ENCODE measurements at places on chromosomes 7 and 10. TPM values are rescaled to one million over a fixed set of nuclear protein-coding genes. Genes with fewer than 3 reads are reported as not detected.
A peak's percentile ranks its signal among the peaks of the same experiment; 100 is the strongest.

- H3K4me1 ChIP-seq: peaks cover 2% of the 10 kb centered on the region
- no peaks in the 10 kb centered on the region for H3K27me3 ChIP-seq
- H3K36me3 ChIP-seq: no peaks in the 10 kb centered on the region
- H3K4me3 ChIP-seq: no peak overlapping the region
- no peak for DNase-seq
These were observed 232.5 kb upstream of the IGFBP3 start for GRCh38 chr7:46153583-46153950.

GRCh38 chr10:16612115-16612980, 90.7 kb upstream of the C1QL3 start:
- H3K4me3 ChIP-seq: no peak overlapping the region
- H3K27ac ChIP-seq: no peak overlapping the region
- H3K36me3 ChIP-seq: no peaks in the 10 kb centered on the region
- H3K27me3 ChIP-seq: no peaks in the 10 kb centered on the region
- H3K4me1 ChIP-seq: no peaks in the 10 kb centered on the region

GRCh38 chr10:122617476-122618270, 57.1 kb downstream of the DMBT1 start:
- no peaks in the 10 kb centered on the region for H3K4me1 ChIP-seq
- no peaks in the 10 kb centered on the region for H3K36me3 ChIP-seq
- no peak for DNase-seq
- no peaks in the 10 kb centered on the region for H3K27me3 ChIP-seq
- no peak overlapping the region for H3K27ac ChIP-seq
- no peak overlapping the region for H3K4me3 ChIP-seq

GRCh38 chr7:90347759-90348158, 1.2 kb downstream of the GTPBP10 start:
- H3K27ac ChIP-seq: no peak overlapping the region
- H3K36me3 ChIP-seq: no peaks in the 10 kb centered on the region
- H3K4me3 ChIP-seq: no peak overlapping the region
- no peaks in the 10 kb centered on the region for H3K27me3 ChIP-seq
- DNase-seq: no peak
- peaks cover 4% of the 10 kb centered on the region for H3K4me1 ChIP-seq

Gene PTCD1
- 7.3 TPM for total RNA-seq

Gene ACHE
- 3.8 TPM for total RNA-seq

GRCh38 chr10:52895059-52895458, 122.5 kb upstream of the MBL2 start:
- no peaks in the 10 kb centered on the region for H3K36me3 ChIP-seq
- DNase-seq: no peak
- no peak overlapping the region for H3K27ac ChIP-seq
- no peak overlapping the region for H3K4me3 ChIP-seq

GRCh38 chr7:142798451-142799436, 28.0 kb downstream of the PRSS2 start:
- no peak for DNase-seq
- H3K36me3 ChIP-seq: no peaks in the 10 kb centered on the region
- no peaks in the 10 kb centered on the region for H3K27me3 ChIP-seq
- H3K4me1 ChIP-seq: no peaks in the 10 kb centered on the region
- no peak overlapping the region for H3K4me3 ChIP-seq

GRCh38 chr10:3625959-3626751, 158.9 kb downstream of the KLF6 start:
- no peaks in the 10 kb centered on the region for H3K36me3 ChIP-seq
- no peak for DNase-seq
- no peak overlapping the region for H3K27ac ChIP-seq
- peaks cover 2% of the 10 kb centered on the region for H3K4me1 ChIP-seq
- H3K4me3 ChIP-seq: no peak overlapping the region
- no peaks in the 10 kb centered on the region for H3K27me3 ChIP-seq

DNA sequence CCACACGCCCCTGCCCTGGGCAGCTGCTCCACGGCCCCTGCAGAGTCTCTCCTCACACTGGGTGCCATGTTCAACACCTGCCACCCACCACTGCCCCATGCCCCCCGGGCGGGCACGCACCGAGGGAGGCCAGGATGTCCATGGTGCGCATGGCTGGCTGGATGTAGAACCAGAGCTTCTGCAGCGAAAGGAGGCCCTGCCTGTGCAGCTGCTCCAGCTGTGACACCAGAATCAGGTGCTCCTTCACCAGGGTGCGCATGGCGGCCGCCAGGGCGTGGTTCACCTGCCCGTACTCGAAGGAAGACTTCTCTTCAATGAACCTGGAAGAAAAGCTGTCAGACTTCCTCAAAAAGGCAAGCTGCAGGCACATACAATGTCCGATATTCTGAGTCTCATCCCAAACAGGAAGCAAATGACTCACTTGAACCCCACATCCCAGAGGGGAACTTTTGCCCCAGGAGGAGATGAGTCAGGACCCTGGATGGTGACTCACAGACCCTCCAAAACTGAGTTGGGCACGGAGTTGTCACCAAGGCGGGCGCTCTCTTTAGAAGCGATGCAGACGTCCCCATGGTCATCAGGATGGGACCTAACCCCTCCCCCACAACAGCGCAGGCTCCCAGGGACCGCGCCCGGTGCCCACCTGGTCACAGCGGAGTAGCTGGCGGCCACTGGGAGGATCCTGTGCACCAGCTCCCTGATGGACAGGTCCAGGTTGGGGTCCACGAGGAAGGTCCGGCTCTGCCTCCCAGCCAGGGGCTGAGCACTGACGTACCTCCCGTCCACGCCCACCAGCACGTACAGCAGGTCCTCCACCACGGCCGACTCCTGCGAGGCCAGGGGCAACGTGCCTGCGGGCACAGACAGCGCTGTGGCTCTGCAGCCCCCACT, 15.5 kb downstream of the TUBGCP2 start:
- no peaks in the 10 kb centered on the region for H3K36me3 ChIP-seq
- no peaks in the 10 kb centered on the region for H3K27me3 ChIP-seq

DNA sequence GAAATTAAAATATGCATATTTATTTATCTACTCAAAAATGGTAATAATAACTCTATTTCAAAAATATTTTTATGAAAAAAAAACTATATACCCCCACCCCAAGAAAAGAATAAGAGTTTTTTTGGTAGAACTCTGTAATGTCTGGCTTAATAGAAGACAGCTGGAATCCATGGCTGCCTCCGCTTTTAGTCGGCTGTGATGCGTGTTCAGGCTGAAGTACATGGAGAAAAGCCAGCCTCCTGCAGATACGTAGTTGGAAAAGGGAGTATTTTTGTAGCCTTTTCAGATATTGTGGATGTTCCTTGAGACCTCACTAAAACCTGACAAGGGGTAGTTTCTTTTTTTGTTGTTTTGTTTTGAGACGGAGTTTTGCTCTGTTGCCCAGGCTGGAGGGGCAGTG, 10.0 kb downstream of the FOXK1 start:
- DNase-seq: peak; percentile 61
- H3K36me3 ChIP-seq: no peaks in the 10 kb centered on the region
- peak overlapping the region; percentile 15 for H3K4me3 ChIP-seq
- no peaks in the 10 kb centered on the region for H3K27me3 ChIP-seq
- H3K4me1 ChIP-seq: peaks cover 30% of the 10 kb centered on the region
- peak overlapping the region; percentile 26 for H3K27ac ChIP-seq

Gene PNLIPRP3
- total RNA-seq: not detected

Gene CDHR3
- 8.6 TPM for total RNA-seq

DNA sequence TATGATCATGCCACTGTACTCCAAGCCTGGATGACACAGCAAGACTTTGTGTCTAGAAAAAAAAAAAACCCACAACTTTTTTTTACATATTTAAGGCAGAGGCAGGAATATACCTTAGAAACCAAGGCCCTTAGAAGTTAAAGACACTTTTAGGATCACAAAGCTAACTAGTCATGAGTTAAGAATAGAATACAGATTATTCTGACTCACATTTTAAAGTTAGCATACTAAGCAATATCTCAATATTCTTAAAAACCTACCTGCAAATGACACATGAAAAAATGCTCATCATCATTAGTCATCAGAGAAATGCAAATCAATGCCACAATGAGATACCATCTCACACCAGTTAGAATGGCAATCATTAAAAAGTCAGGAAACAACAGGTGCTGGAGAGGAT, 177.7 kb downstream of the CHCHD3 start:
- DNase-seq: no peak
- no peaks in the 10 kb centered on the region for H3K4me1 ChIP-seq
- H3K27ac ChIP-seq: no peak overlapping the region
- no peaks in the 10 kb centered on the region for H3K36me3 ChIP-seq

DNA sequence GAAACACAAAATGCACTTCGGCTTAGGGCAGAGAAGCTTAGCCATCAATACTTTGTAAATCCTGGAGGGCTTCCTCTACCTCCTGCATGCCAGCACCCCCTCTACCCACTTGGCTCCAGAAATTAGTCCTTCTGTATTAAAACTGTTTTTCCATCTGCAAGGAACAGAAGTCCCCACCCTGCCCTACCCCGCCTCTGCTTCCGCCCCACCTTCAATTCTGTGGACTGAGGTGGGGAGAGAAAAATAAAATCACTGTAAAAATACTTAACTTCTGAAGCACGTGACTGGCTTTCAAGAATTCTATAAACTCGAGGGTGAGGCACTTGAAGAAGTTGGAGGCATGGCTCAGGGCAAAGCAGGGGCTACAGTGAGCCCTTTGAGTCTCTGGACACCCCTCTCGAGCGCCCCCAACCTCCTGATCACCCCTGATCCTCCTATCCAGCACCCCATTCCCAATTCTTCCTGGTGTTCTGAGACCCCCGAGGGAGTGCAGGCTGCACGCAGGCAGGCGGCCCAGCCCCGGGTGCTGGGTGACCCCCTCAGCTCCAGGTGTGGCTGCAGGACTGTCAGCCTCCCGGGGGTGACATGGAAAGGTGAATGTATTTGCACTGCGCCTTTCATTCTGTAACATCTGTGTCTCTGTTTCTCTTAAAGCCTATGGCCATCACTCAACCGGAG, 7.3 kb upstream of the KIAA1217 start:
- no peaks in the 10 kb centered on the region for H3K4me1 ChIP-seq
- H3K27ac ChIP-seq: no peak overlapping the region
- no peak overlapping the region for H3K4me3 ChIP-seq
- no peaks in the 10 kb centered on the region for H3K27me3 ChIP-seq
- H3K36me3 ChIP-seq: no peaks in the 10 kb centered on the region
- DNase-seq: no peak

GRCh38 chr10:63889803-63890202, 368.6 kb downstream of the REEP3 start:
- no peaks in the 10 kb centered on the region for H3K27me3 ChIP-seq
- DNase-seq: no peak
- H3K27ac ChIP-seq: no peak overlapping the region
- no peaks in the 10 kb centered on the region for H3K36me3 ChIP-seq
- H3K4me1 ChIP-seq: no peaks in the 10 kb centered on the region

- no peak overlapping the region for H3K4me3 ChIP-seq
- H3K27ac ChIP-seq: no peak overlapping the region
- peaks cover 12% of the 10 kb centered on the region for H3K4me1 ChIP-seq
- H3K36me3 ChIP-seq: no peaks in the 10 kb centered on the region
- no peaks in the 10 kb centered on the region for H3K27me3 ChIP-seq
- DNase-seq: no peak
These were observed 89.6 kb downstream of the SVIL start for GRCh38 chr10:29545122-29545521.

DNA sequence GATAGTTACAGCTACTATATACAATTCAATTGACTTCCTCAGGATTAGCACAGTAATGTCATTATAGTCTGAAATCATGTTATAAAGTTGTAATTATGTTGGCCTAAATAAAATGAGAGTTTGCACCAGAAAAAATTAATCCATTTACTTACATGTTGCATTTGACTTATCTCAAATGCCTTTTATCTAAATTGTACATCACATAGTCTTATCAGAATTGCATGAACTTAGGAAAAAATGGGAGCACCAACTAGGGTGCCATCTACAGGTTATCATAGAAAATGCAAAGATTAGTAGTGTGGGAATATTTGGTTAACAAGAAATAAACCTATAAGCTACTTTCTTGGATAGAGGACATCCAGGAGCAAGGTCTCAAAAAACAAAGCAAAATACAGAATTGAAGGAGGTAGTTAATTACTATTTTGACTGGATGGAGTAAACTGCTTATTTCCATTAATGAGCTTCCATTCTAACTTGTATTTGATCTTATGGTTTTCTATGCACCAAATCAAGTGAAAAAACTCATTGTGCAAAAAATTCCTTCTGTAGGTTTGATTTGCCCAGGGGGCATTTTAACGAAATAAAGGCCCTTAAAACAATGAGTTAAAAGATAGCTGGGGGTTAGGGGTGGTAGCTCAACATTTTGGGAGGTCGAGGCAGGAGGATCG, 60.0 kb upstream of the ORC5 start:
- no peak for DNase-seq
- no peaks in the 10 kb centered on the region for H3K27me3 ChIP-seq
- H3K36me3 ChIP-seq: no peaks in the 10 kb centered on the region
- H3K4me3 ChIP-seq: no peak overlapping the region
- H3K4me1 ChIP-seq: no peaks in the 10 kb centered on the region

Gene KCND2
- 11.7 TPM for total RNA-seq

DNA sequence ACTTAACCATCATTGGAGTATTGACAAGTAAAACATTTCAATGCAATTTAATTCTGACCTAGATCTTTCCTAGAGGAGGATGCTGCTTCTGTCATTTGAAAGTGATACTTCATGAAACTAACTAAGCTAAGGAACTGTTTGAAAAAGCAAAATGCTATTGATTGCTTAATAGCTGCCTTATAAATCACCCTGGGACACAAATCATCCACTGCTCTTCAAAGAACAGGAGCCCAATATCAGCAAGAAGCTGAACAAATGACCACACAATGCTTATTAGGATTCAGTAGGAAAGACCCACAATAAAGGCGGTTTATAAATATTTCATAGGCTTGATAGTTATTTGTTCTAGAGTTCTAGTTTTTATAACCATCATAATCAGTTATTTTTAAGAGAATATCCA, 216.3 kb downstream of the TEX36 start:
- DNase-seq: no peak
- no peaks in the 10 kb centered on the region for H3K36me3 ChIP-seq
- no peak overlapping the region for H3K27ac ChIP-seq
- no peak overlapping the region for H3K4me3 ChIP-seq

Gene NSUN6
- 15.5 TPM for total RNA-seq

Gene HEPACAM2
- not detected for total RNA-seq

GRCh38 chr10:125633517-125633999, 49.4 kb downstream of the TEX36 start:
- no peak overlapping the region for H3K4me3 ChIP-seq
- no peak overlapping the region for H3K27ac ChIP-seq
- no peaks in the 10 kb centered on the region for H3K36me3 ChIP-seq
- H3K4me1 ChIP-seq: no peaks in the 10 kb centered on the region
